ENCODE measurements at places on chromosomes 5 and 9. TPM values are rescaled to one million over a fixed set of nuclear protein-coding genes. Genes with fewer than 3 reads are reported as not detected.

DNA sequence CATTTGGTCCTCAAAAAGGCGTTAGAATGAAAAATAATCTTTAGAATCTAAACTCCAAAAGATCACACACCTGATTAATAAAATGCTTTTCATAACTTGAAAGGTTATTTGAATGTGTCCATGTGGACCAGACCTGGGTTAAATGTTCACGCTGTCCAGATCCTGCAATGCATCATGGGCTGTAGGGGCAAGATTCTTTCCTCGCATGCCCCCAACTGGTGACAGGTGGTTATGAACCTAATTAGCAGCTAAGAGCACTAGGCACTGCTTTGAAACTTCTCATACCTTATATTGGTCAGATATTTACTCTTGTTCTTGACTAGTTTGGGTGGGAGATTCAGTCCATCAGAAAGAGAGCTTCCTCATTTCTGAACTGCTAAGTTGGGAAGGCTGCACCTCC lies 19.3 kb upstream of the PIP5K1B start:
- H3K4me1 ChIP-seq, result no peaks in the 10 kb centered on the region
- H3K27me3 ChIP-seq, result no peaks in the 10 kb centered on the region
- DNase-seq, result no peak

DNA sequence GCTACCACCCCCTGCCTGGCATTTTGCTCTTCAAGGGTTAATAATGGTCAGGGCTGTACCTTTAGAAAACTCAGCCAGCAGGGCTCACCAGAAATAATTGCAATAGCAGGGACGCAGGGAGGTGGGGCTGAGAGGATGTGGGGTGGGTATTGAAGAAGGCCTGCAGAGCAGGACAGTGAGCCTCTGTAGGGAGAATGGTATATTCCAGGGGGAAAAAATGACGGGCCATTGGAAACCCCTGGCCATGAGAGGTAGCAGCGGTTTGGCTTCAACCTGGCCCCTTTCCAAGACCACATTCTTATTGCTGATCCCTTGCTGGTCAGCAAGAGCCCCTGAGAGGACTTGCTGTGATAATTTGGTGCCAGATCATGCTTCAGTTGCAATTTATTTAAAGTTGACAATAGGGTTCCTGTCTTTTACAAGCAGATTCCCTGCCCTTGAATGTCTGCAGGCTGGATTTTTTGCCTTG lies 36.7 kb upstream of the CTNNA1 start:
- H3K27me3 ChIP-seq, result no peaks in the 10 kb centered on the region
- H3K36me3 ChIP-seq, result no peaks in the 10 kb centered on the region
- no peak for DNase-seq
- no peak overlapping the region for H3K4me3 ChIP-seq
- H3K27ac ChIP-seq, result no peak overlapping the region

GRCh38 chr9:122383992-122384461 lies 13.2 kb downstream of the PTGS1 start:
- peak; percentile 46 for DNase-seq
- H3K36me3 ChIP-seq, result peaks cover 88% of the 10 kb centered on the region
- H3K27ac ChIP-seq, result peak overlapping the region; percentile 35

DNA sequence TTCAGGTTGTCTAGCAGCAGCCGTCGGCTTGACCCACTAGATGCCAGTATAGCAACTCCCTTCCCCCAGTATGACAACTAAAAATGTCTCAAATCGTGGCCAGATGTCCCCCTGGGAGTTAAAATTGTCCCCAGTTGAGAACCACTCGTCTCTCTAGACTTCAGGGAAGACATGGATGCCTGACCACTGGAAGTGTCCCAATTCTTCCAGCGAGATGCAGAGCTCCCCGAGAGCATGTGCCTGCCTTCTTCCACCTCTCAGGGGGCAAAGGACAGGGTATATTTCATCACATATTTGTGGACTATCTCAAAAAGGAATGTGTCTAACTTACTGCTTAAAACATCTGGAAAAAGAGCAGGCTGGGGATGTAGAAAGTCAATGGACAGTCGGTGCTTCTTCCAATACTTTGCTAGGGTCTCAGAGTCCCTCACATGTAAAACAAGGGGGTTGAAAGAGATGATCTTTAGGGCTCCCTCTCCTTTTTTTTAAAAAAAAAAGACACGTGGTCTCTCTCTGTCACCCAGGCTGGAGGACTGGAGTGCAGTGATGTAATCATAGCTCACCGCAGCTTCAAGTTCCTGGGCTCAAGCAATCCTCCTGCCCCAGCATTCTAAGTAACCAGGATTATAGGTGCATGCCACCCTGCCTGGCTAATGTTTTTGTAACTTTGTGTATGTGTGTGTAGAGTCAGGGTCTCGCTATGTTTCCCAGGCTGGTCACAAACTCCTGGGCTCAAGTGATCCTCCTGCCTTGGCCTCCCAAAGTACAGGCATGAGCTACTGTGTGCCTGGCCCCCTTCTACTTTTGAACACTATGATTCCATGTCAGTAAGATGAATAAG lies 190.6 kb downstream of the DAB2IP start:
- H3K27ac ChIP-seq, result no peak overlapping the region
- no peaks in the 10 kb centered on the region for H3K27me3 ChIP-seq
- DNase-seq, result no peak
- no peaks in the 10 kb centered on the region for H3K4me1 ChIP-seq
- no peak overlapping the region for H3K4me3 ChIP-seq

- H3K27me3 ChIP-seq, result no peaks in the 10 kb centered on the region
- no peak for DNase-seq
- H3K4me3 ChIP-seq, result no peak overlapping the region
- H3K27ac ChIP-seq, result no peak overlapping the region
- no peaks in the 10 kb centered on the region for H3K4me1 ChIP-seq
- H3K36me3 ChIP-seq, result no peaks in the 10 kb centered on the region
These were observed 45.0 kb downstream of the CDH6 start for GRCh38 chr5:31238497-31238896.

GRCh38 chr5:23721336-23721735 lies 213.9 kb downstream of the PRDM9 start:
- H3K27ac ChIP-seq, result no peak overlapping the region
- no peaks in the 10 kb centered on the region for H3K27me3 ChIP-seq
- H3K4me3 ChIP-seq, result no peak overlapping the region
- no peak for DNase-seq
- no peaks in the 10 kb centered on the region for H3K4me1 ChIP-seq

DNA sequence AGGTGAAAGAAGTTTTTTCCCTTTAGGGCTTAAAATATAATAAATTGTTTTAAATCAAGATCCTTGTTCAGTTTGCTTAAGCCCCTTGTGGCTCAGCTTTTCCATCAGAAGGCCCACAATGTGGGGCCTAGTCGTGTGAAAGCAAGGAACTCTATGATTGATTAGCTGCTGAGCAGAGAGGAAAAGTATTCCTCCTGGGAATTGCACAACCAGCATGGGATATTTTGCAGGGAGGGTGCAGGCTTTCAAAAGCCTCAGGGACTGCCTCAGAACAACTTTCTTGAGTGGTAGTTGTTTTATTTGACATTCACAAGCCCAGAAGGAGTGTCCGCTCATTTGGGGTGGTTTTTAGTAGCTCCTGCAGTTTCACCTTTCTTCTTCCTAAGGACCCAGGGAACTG lies 19.8 kb downstream of the TTC23L start:
- no peak overlapping the region for H3K4me3 ChIP-seq
- H3K27ac ChIP-seq, result no peak overlapping the region
- DNase-seq, result no peak
- no peaks in the 10 kb centered on the region for H3K4me1 ChIP-seq

- no peak for DNase-seq
- no peak overlapping the region for H3K27ac ChIP-seq
- no peak overlapping the region for H3K4me3 ChIP-seq
- H3K4me1 ChIP-seq, result no peaks in the 10 kb centered on the region
- H3K36me3 ChIP-seq, result no peaks in the 10 kb centered on the region
These were observed 86.2 kb upstream of the FAM169A start for GRCh38 chr5:74952406-74952805.

- H3K4me1 ChIP-seq, result peaks cover 29% of the 10 kb centered on the region
- no peak overlapping the region for H3K27ac ChIP-seq
- no peak overlapping the region for H3K4me3 ChIP-seq
- DNase-seq, result no peak
- H3K36me3 ChIP-seq, result peaks cover 36% of the 10 kb centered on the region
These were observed 3.8 kb upstream of the TOR4A start for GRCh38 chr9:137273611-137274320.

The IL3 gene
- total RNA-seq, result not detected

The PTPN3 gene
- 1.3 TPM for total RNA-seq

GRCh38 chr9:119318371-119318770 lies 50.9 kb downstream of the BRINP1 start:
- no peaks in the 10 kb centered on the region for H3K4me1 ChIP-seq
- no peaks in the 10 kb centered on the region for H3K27me3 ChIP-seq
- H3K27ac ChIP-seq, result no peak overlapping the region
- no peaks in the 10 kb centered on the region for H3K36me3 ChIP-seq
- DNase-seq, result no peak
